ENCODE measurements at places on chromosomes 2 and 18. TPM values are rescaled to one million over a fixed set of nuclear protein-coding genes. Genes with fewer than 3 reads are reported as not detected.

SERPINB4 gene
- 0.09 TPM for polyA plus RNA-seq

LRRC30 gene
- not detected for polyA plus RNA-seq

- H3K27me3 ChIP-seq = no peaks in the 10 kb centered on the region
- H3K27ac ChIP-seq = no peak overlapping the region
- no peak for DNase-seq
- H3K4me3 ChIP-seq = no peak overlapping the region
- no peaks in the 10 kb centered on the region for H3K36me3 ChIP-seq
Observed at GRCh38 chr18:36078751-36079529, 11.6 kb upstream of the RPRD1A start.

GRCh38 chr2:38934742-38935141, 45.1 kb downstream of the ARHGEF33 start:
- no peak overlapping the region for H3K27ac ChIP-seq
- H3K4me3 ChIP-seq = no peak overlapping the region
- no peaks in the 10 kb centered on the region for H3K4me1 ChIP-seq
- no peaks in the 10 kb centered on the region for H3K36me3 ChIP-seq
- no peaks in the 10 kb centered on the region for H3K27me3 ChIP-seq

ASXL2 gene
- polyA plus RNA-seq = 3.0 TPM

SPP2 gene
- polyA plus RNA-seq = not detected

ZBTB7C gene
- polyA plus RNA-seq = 5.0 TPM

FOXD4L1 gene
- polyA plus RNA-seq = not detected

GRCh38 chr2:120367649-120368048, 21.7 kb downstream of the INHBB start:
- no peak for DNase-seq
- no peaks in the 10 kb centered on the region for H3K36me3 ChIP-seq
- H3K27ac ChIP-seq = no peak overlapping the region
- no peaks in the 10 kb centered on the region for H3K27me3 ChIP-seq

- no peak overlapping the region for H3K4me3 ChIP-seq
- no peak overlapping the region for H3K27ac ChIP-seq
- no peak for DNase-seq
- no peaks in the 10 kb centered on the region for H3K4me1 ChIP-seq
- H3K36me3 ChIP-seq = no peaks in the 10 kb centered on the region
Observed at GRCh38 chr2:19301706-19302105, 56.7 kb downstream of the OSR1 start.

DNA sequence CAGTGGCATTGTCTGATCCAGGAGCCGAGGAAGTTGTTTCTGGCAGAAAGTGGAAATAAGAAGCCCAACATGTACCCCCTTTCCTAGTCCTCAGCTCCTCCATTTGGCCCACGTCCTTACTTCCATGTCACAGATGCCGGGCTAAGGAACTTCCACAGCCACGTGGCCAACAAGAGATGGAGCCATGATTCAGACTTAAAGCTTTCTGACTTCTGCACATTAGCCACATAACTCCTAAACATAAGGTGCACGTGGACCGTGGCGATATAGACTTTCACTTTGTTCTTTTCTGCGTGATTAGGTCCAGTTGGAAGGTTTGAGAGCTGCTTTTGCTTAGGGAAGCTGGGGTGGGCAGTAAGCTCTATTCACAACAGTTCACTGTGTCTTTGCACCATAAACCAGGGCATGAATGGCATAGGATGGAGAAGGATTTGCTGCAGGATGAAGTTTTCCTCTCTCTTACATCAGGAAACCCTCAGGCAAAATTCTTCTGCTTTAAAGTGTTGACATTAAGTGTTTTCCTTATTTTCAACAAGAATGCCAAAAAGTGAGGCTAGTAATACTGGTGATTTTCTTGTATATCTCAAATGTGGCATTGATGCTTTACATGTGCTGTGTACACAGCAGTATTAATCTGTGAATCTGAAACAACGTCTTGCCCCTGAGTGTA, 61.2 kb upstream of the RBM44 start:
- DNase-seq = no peak
- H3K27me3 ChIP-seq = no peaks in the 10 kb centered on the region
- H3K4me1 ChIP-seq = peaks cover 94% of the 10 kb centered on the region
- no peak overlapping the region for H3K27ac ChIP-seq
- no peak overlapping the region for H3K4me3 ChIP-seq

DNA sequence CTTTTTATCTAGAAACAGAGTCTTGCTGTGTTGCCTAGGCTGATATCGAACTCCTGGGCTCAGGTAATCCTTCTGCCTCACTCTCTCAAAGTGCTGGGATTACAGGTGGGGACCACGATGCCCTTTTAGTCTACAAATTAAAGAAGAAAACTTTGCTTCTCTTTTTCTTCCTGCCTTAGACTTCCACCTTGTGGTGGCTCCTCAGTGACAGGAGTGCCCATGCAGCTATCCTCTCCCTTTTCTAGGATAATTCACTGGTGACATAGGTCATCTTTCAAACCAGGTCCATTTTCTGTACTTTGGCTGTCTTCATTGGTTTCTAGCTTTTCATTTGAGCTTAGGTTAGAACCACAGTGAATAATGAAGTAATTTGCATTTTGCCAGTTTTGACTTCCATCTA, 13.6 kb downstream of the DCAF17 start:
- no peak overlapping the region for H3K4me3 ChIP-seq
- DNase-seq = no peak
- H3K4me1 ChIP-seq = no peaks in the 10 kb centered on the region
- peaks cover 87% of the 10 kb centered on the region for H3K36me3 ChIP-seq
- H3K27me3 ChIP-seq = no peaks in the 10 kb centered on the region
- no peak overlapping the region for H3K27ac ChIP-seq

DNA sequence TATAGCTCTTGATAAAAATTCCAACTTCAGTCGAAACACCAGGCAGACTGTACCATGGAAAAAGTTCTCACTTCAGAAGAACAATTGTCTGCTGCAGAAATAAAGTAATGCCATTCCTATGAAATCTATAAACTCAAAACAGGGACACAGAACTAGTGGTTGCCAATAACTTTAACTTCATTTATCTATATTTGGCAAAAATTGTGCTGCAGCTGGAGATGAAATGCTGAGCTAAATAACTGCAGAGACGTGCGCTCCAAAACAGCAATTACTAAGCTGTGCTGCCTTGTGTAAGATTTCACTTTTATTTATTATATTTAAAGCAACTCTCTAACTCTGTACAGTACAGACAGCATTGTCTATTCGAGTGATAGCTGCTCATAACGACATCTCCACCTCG, 540.1 kb upstream of the ID2 start:
- no peak overlapping the region for H3K27ac ChIP-seq
- H3K4me3 ChIP-seq = no peak overlapping the region
- H3K4me1 ChIP-seq = peaks cover 11% of the 10 kb centered on the region
- H3K27me3 ChIP-seq = no peaks in the 10 kb centered on the region

GRCh38 chr2:23617811-23618215, 232.8 kb downstream of the KLHL29 start:
- H3K36me3 ChIP-seq = no peaks in the 10 kb centered on the region
- no peaks in the 10 kb centered on the region for H3K27me3 ChIP-seq
- H3K27ac ChIP-seq = no peak overlapping the region
- peak; percentile 46 for DNase-seq
- H3K4me1 ChIP-seq = no peaks in the 10 kb centered on the region

DNA sequence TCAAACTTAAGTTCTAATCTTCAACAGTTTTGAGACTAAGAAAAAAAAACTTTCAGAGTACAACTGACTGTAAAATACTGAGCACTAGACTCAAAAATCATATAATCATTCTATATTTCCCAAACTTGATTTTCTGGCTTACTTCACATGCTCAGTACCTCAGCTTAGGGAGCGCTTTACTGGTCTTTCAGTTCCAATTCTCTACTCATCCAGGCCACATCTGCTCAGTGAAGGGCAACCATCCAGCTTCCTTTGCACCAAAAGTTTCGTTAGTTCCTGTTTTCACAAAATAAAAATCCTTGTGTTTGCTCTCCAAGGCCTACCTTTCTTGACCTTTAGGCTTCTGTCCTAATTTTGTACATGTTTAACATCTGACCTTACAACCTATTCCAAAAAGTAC, 287.6 kb upstream of the LRRTM1 start:
- no peaks in the 10 kb centered on the region for H3K27me3 ChIP-seq
- H3K36me3 ChIP-seq = no peaks in the 10 kb centered on the region
- no peak overlapping the region for H3K27ac ChIP-seq
- DNase-seq = no peak
- no peaks in the 10 kb centered on the region for H3K4me1 ChIP-seq

GRCh38 chr18:9700261-9700796, 7.8 kb upstream of the RAB31 start:
- no peaks in the 10 kb centered on the region for H3K36me3 ChIP-seq
- H3K27me3 ChIP-seq = no peaks in the 10 kb centered on the region
- DNase-seq = no peak
- H3K4me1 ChIP-seq = peaks cover 40% of the 10 kb centered on the region

DNA sequence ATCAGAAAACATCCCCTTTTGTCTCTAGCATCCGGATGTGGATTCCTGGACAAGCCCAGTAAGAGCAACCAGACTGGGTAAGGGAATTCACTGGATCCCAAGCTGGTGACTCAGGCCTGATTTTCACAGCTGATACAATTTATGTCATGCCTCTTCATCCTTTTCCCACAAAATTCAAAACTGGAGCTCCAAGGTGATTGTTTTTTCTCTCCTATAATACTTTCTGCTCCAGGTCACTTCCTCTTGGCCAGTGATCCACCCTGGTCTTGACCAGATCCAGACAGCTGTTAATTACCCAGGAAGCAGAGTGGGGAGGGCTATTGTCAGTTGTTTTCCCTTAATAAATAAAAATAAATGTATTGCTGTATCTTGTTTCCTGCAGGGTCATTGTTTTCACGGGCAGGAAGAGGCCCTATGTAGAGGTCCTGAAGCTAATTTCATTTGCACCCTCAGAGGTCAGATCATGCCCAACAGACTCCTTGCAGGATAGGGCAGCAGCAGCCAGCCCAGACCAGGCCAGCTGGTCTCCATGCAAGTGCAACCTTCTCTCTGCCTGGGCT, 57.6 kb downstream of the EVA1A start:
- DNase-seq = no peak
- peak overlapping the region; percentile 11 for H3K27ac ChIP-seq
- no peaks in the 10 kb centered on the region for H3K36me3 ChIP-seq

DNA sequence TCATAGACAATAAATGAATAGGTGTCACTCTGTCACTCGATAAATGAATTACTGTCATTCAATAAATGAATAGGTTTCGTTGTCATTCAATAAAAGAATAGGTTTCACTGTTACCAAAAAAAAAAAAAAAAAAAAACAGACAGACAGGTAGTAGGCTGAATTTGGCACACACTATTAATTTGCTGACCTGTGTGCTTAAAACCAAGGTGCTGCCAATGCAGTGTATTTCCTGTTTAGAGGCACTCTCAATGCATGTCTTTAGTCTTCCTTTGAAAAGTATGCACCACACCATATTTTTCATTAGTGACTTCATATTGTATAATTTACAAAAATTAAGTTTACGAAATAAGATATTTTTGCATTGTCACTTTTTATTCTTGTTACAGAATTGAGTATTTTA, 16.2 kb downstream of the ANKRD62 start:
- DNase-seq = no peak
- H3K27me3 ChIP-seq = peaks cover 7% of the 10 kb centered on the region
- no peak overlapping the region for H3K4me3 ChIP-seq
- H3K27ac ChIP-seq = no peak overlapping the region
- no peaks in the 10 kb centered on the region for H3K36me3 ChIP-seq
- no peaks in the 10 kb centered on the region for H3K4me1 ChIP-seq

- no peaks in the 10 kb centered on the region for H3K27me3 ChIP-seq
- H3K4me3 ChIP-seq = no peak overlapping the region
- H3K27ac ChIP-seq = no peak overlapping the region
- no peaks in the 10 kb centered on the region for H3K36me3 ChIP-seq
- DNase-seq = no peak
Observed at GRCh38 chr2:125747165-125747425, 908.9 kb upstream of the GYPC start.

DNA sequence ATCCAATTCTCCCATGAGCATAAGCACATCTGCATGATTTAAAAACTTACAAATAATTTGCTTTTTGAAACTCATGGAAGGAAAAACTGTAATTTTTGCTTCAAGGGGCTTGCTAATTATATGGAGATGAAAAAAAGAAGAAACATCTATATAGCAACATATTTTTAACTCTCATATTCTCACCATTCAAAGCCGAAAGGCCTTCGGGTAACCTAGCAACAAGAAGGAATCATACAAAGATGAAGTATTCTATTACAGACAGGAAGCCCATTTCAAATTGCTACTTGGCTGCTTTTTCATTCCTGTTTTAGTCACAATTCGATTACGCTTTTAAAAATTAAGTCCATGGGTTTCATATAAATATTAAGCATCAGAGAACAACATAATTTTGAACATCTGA, 39.2 kb upstream of the RNU4ATAC start:
- H3K27ac ChIP-seq = no peak overlapping the region
- H3K4me1 ChIP-seq = peaks cover 21% of the 10 kb centered on the region
- no peak overlapping the region for H3K4me3 ChIP-seq
- no peak for DNase-seq

DNA sequence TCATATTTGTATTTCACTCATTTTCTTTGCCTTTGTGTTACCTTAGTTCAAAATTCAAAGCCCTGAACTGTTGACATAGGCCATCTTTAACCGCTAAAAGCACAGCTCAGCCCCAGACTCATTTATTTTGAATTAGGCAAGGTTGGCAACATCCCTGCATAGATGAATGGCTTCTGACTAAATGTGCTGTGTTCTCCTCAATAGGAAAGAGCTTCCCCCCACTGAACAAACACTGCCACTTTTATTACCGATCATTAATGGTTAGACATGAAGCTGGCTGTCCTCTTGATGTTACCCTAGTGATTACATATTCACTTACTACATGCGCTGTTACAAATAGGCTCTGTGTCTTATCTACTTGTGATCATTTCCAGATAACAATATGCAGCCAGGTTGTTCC, 170.7 kb downstream of the ADCYAP1 start:
- no peaks in the 10 kb centered on the region for H3K27me3 ChIP-seq
- no peak for DNase-seq
- H3K4me1 ChIP-seq = no peaks in the 10 kb centered on the region
- no peak overlapping the region for H3K4me3 ChIP-seq
- H3K27ac ChIP-seq = no peak overlapping the region

ERCC3 gene
- polyA plus RNA-seq = 23.5 TPM

TUBA3E gene
- not detected for polyA plus RNA-seq

ATG9A gene
- 9.4 TPM for polyA plus RNA-seq

COLEC12 gene
- polyA plus RNA-seq = 0.20 TPM

GRCh38 chr2:97966545-97967215, 29.1 kb downstream of the TMEM131 start:
- H3K4me3 ChIP-seq = no peak overlapping the region
- peaks cover 91% of the 10 kb centered on the region for H3K4me1 ChIP-seq
- H3K27me3 ChIP-seq = no peaks in the 10 kb centered on the region
- no peak overlapping the region for H3K27ac ChIP-seq

GRCh38 chr2:128717758-128718710, 399.4 kb upstream of the HS6ST1 start:
- H3K27ac ChIP-seq = no peak overlapping the region
- H3K4me3 ChIP-seq = no peak overlapping the region
- no peaks in the 10 kb centered on the region for H3K36me3 ChIP-seq
- no peaks in the 10 kb centered on the region for H3K27me3 ChIP-seq
- no peak for DNase-seq

GRCh38 chr18:65235966-65236624, 514.7 kb upstream of the CDH7 start:
- H3K4me3 ChIP-seq = no peak overlapping the region
- no peaks in the 10 kb centered on the region for H3K4me1 ChIP-seq
- no peaks in the 10 kb centered on the region for H3K27me3 ChIP-seq
- no peaks in the 10 kb centered on the region for H3K36me3 ChIP-seq
